ENCODE measurements at places on chromosomes 5 and 9.
A peak's percentile ranks its signal among the peaks of the same experiment; 100 is the strongest.

- no peak for DNase-seq
These were observed 86.1 kb upstream of the SARDH start for GRCh38 chr9:133824106-133824801.

GRCh38 chr5:96875791-96876291 is 459 bp upstream of the ERAP2 start:
- DNase-seq, result no peak

DNA sequence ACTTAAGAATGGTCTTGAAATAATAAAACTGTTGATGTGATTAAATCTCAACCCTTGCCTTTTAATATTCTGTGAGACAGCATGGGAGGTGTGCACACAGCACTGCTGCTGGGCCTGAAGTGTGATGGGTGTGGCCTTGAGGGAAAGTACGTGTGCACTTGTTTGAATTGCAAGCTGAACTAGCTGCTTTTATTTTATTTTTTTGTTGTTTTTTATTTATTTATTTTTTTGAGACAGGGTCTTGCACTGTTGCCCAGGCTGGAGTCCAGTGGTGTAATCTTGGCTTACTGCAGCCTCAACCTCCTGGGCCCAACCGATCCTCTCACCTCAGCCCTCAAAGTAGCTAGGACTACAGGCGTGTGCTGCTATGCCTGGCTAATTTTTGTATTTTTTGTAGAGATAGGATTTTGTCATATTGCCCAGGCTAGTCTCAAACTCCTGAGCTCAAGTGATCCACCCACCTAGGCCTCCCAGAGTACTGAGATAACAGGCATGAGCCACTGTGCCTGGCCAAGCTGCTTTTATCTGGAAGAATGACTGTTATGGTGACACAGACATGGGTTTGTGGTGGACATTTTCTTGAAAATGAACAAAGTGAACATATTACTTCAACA is 58.9 kb downstream of the GPR107 start:
- no peak for DNase-seq

GRCh38 chr9:98450496-98450895 is 195.0 kb upstream of the TBC1D2 start:
- DNase-seq, result no peak

- DNase-seq, result no peak
These were observed 45.3 kb downstream of the SLC22A5 start for GRCh38 chr5:132414634-132415378.

DNA sequence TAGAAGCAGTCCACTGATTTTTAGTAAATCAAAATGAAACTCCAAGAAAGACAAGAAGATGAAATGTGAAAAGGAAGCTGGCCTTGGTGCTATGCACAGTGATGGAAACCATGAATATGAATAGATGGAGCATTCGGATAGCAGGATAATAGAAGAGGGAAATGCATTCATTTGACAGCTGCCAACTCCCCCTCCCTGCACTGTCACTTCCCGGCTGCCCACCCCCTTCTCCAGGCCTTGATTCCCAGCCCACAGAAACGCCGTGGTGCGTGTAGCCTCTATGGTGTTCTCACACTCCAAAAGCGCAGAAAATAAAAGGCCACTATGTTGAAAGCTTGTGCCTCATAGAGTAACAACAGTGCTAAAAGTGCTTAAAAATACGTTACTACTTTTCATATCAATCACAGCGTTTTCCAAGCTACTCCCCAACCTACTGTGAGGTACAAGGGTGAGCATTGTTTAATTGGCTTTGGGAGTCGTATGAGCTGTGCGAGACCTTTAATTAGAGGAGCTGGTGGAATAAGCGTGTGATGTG is 26.1 kb upstream of the IFNK start:
- DNase-seq, result peak; percentile 46

DNA sequence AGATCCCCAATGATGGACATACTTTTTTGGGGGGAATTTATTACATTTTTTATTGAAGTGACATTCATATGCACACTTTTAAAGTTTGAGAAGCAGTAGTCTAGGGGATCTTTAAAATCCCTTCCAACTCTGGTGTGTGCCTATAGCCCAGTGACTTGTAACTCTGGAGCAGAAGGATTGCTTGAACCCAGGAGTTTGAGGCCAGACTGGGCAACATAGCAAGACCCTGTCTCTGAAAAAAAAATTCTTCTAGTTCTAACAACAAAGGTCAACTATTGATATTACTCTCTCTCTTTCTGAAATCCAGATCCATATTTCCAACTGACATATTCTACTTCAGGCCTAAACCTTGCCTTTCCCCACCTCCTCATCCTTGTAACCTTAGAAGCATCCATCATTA is 148.2 kb upstream of the SPRY4 start:
- no peak for DNase-seq

GRCh38 chr5:161406880-161407279 is 139.6 kb downstream of the GABRB2 start:
- no peak for DNase-seq

GRCh38 chr5:17829456-17829855 is 195.2 kb downstream of the TAF11L14 start:
- no peak for DNase-seq
